Effector memory CD4-positive, alpha-beta T cell (primary cell): ENCODE measurements at places on chromosomes 1 and 21.
A peak's percentile ranks its signal among the peaks of the same experiment; 100 is the strongest.

DNA sequence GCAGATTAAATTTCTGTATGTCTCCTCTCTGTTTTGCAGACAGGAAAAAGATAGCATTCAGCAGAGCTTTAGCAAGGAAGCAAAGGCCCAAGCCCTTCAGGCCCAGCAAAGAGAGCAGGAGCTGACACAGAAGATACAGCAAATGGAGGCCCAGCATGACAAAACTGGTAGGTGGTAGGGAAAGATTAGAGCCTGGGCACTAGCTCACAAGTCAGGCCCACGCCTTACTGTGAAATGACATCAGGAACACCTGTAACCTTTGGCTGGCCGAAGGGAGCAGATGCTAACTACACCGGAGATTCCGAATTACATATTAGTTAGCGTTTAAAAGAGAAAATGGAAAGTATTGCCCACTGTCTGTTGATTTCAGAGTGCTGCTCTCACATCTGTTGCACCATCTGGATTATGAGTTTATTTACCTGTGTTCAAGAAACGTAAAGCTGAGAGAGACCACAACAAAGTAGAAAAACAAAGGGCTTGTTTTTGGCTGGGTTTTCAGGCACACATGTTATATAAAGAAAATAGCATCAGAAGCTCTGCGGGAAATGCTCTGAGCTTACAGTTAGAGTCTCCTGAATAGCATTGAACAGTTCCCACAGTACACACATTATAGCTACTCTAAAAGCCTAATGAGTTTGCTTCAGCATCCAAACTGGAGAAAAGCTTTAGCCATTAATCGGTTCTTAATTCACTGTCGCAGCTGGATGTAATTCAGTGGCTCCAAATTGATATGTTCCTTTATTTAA lies 160.0 kb downstream of the SDCCAG8 start:
- DNase-seq, result no peak

DNA sequence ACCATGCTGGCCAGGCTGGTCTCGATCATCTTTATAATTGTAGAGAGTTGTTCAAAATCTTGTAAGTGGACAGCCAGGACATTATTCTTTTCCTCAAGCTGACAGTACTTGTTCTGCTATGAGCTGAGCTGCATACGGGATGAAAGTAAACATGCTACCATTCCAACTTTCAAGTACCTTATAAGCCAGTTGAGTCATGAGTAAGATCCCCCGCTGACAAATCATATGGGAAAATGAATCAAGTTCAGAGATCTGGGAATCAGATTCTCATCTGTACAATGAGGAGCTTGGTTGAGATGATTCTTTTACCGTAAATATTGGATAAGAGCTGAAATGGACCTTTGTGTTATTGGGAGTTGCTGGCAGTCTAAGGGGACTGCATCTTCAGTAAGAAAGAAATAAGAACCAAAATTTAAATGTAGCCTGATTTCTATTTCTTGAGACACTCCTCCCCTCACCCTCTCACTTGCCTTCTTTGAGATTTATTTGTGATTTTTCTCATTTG lies 62.7 kb downstream of the CENPF start:
- DNase-seq, result no peak

DNA sequence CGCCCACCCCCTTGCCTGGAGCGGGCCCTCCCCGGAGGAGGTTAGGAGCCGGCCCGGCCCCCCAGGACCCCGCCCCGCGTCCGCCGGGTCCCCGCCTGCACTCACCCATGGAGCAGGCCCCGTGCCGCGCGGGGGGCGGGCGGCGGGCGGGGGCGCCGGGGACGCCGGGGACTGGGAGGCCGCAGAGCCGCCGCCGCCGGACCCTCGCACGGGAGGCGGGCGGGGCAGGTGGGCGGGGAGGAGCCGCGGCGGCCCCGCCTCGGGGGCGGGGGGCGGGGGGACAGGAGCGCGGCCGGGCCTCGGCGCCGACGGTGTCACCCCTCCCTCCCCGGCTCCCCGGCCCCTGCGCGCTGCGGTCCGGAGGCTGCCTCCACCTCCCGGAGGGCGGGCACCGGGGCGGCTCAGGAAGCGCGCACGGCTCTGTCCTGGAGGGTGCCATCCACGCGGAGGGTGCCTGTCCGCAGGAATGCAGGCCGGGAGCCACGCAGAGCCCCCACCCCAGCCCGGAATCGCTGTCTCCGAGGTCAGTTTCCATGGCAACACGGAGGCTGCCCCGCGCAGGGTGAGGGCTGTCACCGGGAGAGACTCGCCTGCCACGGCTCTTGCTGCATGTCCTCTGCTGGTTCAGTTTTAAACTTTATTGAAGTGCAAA lies 5.9 kb upstream of the PLEKHG5 start:
- DNase-seq, result peak; percentile 38

GRCh38 chr1:22454476-22455056 lies 2.9 kb downstream of the ZBTB40 start:
- no peak for DNase-seq

DNA sequence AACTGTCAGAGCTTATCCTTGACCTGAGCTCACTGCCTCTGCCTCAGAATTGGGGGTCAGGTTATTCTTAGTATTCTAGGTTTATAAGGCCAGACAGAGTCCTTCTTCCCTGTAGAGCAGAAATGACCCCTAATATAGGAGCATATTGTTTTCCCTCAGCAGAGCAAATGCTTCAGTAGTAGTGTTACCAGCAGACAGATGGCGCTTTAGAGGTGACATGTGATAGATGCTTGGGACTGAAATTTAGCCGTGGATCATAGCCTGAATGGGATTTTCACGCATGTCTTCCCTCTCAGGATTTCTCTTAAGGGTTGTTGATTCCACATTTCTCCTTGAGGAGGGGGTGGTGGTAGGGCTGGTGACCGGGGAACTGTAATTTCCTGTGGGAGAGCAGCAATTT lies 24.5 kb downstream of the ADARB1 start:
- no peak for DNase-seq

- DNase-seq, result no peak
These were observed 67.1 kb upstream of the IPO9 start for GRCh38 chr1:201761871-201762270.

DNA sequence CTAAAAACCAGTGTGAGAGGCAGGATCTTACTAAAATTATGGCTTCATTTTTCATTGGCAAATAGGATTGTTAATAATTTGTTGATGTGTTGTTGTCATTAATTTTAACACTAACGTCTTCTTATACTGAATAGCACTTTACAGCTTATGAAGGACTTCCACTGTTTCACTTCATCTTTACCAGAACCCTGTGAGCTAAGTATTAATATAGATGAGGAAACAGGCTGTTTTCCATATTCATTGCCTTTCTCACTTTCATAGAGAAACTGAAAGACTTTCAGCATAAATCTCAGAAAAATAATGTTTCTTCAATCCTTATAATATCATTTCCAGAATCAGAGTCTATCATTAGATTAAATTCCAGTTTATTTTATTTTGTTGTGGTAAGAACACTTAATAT lies 8.5 kb downstream of the MAP10 start:
- no peak for DNase-seq

GRCh38 chr1:244901400-244902015 lies 37.2 kb upstream of the HNRNPU start:
- DNase-seq, result no peak

- DNase-seq, result no peak
These were observed 61.9 kb downstream of the TIAM1 start for GRCh38 chr21:31282095-31282709.

DNA sequence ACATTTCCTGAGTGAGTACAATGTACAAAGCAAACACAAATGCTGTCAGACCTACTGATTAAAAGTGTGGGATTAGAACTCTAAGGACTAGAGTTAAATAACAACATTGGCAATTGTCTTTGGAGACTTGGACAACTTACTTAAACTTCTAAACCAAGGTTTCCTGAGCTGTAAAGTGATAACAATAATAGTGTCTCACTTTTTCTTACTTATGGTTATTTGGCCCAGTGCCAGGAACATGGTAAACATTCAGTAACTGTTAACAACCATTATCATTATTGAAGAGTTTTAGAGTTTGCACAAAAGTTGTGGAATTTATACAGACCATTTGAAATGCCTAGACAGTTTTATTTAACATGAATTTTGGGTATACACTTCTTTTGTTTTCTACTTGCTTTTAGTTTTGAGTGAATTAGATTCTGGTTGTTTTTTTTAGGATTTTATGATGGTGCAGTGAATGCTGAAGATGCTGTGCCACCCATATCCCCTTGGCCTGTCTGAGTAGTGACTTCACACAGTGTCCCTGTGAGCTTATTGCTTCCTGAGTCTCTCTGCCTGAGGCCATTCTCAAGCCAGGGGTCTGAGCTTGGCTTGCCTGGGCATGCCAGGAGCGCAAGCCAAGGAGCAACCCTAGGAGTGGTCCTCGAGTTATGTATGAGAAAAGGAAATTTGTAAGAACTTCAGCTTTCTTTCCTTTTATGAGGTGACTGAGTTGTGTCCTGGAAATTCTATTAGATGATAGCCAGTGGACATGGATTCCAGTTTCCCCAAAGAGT lies 932.8 kb downstream of the TTLL7 start:
- DNase-seq, result no peak

DNA sequence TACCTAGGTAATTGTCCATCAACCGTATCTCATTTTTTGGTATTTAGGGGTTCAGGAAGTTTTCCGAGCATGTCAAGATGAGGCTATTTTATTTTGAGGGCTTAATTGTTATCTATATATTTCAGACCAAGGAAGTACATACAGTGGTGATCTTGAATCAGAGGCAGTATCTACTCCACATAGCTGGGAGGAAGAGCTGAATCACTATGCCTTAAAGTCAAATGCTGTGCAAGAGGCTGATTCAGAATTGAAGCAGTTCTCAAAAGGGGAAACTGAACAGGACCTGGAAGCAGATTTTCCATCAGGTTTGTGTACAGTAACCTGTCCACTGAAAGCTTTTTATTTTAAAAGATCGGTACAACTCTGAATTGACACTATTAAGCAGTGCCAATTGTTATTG lies 130.2 kb downstream of the ZMYM4 start:
- DNase-seq, result no peak

- no peak for DNase-seq
These were observed 165.0 kb upstream of the IRF2BP2 start for GRCh38 chr1:234774971-234775370.

DNA sequence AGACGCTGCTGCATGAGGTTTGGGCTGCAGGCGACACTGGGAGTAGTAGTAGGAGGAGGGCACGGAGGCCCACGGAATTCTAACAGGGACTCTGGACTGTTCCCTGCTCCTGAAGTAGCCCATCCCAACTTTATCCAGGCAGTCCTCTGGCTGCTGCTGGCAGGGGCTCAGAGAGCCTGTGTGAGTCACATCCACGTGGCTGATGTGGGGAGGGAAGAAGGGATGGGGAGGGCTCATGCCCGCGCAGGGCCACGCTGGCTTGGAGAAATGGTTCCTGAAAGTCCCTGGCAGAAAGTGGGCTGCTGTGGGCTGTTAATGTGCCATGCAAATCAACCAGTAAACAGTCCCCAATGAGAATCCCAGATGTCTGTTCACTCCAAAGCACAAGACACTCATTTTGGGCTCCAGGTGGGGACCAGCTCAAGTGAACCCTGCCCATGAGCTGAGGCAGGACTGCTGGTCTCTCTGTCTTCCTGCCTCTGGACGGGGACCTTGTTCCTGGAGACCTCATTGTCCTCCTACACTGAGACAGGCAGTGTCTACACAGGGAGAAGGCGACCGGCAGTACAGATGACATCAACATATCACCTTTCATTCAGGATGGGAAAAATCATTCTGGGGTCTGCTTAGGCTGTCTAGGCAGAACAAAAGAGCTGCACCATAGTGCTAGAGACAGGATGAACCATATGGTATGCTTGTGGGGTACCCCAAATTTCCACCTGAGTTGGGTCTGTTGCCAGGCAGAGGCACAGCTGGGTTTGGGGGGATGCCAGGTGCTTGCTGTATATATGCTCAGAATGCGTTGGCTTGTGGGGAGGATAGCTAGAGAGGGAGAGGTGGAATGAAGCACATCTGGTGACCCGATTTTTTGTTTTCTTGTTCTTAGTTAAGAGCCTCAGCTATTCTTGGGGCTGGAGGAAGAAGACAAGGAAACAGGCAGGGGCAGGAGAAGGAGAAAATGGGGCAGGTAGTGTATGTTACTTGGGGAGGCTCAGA lies 57.9 kb upstream of the FMOD start:
- DNase-seq, result no peak

DNA sequence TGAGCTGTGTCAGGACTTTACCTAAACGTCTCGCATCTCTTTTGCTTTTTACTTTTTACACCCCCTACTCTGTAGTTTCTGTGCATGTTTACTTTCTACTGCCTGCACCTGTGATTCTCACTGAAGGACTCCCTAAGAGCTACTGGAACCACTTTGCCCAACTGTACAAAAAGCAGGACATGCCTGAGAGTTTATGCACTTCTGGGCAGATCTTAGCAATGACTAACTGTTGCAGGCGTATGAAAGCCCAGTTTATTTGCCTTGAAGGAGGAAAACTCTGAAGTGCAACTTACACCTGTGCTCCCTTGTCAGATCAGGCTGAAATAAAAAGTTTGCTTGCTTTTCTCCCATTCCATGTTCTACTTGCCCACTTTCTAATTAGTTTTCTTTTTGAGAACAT lies 467.0 kb upstream of the USP24 start:
- no peak for DNase-seq

GRCh38 chr1:21921100-21921875 lies 15.8 kb downstream of the HSPG2 start:
- no peak for DNase-seq

- no peak for DNase-seq
These were observed 754 bp downstream of the BGLAP start for GRCh38 chr1:156242738-156243137.

GRCh38 chr1:170929835-170930554 lies 5.3 kb upstream of the MROH9 start:
- no peak for DNase-seq

GRCh38 chr1:12085643-12086260 lies 22.6 kb downstream of the TNFRSF8 start:
- DNase-seq, result no peak

GRCh38 chr1:113935970-113936369 lies 6.8 kb downstream of the HIPK1 start:
- no peak for DNase-seq

DNA sequence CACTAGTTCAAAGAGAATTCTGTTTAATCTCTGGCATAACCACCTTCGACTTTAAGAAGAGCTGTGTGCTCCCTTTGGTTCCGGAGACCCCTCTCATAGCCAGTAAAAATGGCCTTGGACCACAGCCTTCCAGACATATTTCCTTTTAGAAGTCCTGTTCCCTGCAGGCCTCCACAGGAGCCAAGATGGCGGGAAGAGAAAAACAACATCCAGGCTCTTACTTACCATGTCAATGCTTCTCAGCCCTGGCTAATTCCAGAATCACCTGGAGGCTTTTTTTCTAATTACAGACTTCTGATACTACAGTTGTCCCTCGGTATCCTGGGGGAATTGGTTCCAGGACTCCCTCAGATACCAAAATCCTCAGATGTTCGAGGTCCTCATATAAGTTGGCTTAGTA lies 362.5 kb downstream of the PBX1 start:
- no peak for DNase-seq

DNA sequence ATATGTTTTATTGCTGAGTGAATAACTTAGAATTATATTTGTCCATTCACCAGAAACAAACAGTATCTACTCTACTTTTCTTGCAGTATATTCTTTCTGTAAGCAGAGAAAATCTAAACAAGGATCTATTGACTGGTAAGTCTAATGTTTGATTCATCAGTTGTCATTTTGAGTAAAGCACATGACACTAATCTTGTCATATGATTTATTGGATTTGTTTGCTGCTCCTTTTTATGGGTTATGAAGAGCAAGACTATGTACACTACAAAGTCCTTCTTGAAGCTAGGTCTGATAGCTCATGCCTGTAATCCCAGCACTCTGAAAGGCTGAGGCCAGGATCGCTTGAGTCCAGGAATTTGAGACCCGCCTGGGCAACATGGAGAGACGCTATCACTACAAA lies 23.3 kb downstream of the KMO start:
- no peak for DNase-seq

- DNase-seq, result no peak
These were observed 52.9 kb upstream of the CD46 start for GRCh38 chr1:207698822-207699483.
